ENCODE measurements at places on chromosomes 3 and 15.

DNA sequence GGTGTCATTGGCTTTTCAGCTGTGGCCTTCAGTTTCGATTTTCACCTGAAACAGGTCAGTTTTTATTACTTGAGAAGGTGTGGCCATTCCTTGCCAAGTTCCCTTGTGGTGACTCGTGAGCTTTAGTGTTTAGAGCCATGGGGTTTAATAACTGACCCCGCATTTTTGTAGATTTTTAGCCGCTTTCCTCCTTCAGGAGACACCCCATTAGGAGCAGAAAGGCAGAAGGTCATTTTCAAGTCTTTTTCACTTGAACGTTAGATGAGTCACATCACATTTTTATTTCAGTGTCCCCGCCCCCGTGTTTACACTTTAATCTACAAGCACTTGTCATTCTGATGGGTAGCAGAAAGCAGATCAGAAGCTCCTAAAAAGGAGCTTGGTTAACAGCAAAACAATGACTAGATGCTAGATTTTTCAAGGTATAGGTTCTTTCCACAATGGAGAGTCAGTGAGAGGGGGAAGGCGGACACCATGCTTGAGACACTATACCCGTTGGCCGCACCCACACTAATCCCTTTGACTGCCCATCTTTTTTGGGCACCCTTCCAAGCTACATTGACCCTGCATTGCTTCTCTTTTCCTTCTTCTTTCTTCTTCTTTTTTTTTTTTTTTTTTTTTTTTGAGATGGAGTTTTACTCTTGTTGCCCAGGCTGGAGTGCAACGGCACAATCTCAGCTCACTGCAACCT is 132.7 kb downstream of the GHSR start:
- DNase-seq: no peak

DNA sequence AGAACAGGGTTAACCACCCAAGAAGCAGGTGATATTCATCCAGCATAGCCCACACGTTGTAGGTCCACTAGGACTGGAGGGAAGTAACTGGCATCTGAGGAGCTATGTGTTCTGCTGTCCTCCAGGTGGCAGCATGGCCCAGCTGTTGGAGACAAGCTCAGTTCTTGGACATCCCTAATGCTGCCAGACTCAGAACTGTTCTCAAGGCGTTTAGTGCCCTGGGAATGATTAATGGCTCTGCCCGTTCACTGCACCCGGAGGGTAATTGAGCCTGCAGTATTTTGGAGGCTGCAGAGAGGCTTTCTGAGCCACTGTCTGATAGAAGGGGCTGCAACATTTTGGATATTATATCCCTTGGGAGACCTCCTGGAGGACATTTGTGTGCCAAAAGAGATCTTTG is 521.3 kb upstream of the SEMA6D start:
- peak; percentile 83 for DNase-seq

GRCh38 chr15:57152666-57153539 is 223.4 kb upstream of the CGNL1 start:
- no peak for DNase-seq

DNA sequence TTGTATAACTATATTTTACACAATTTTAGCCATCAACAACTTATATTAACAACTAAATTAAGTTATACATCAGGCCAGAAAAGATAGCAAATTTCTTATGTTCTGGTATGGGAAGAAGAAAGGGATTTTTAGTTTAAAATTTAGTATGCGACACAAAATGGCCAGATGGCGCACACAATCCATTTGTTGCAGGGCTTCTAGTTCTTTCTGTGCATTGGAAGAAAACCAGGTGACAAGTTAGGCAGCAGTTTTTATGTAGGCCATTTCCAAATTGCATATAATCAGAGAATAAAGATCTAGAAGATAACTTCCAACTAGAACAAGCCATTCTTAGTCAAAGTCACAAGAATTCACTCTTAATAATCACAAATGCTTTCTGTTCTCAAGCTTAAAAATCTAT is 230.1 kb upstream of the ZNF717 start:
- no peak for DNase-seq

- DNase-seq: no peak
Measured at GRCh38 chr3:132953683-132954082, 84.5 kb upstream of the TMEM108 start.

- no peak for DNase-seq
Measured at GRCh38 chr15:65212097-65212496, 824 bp upstream of the CILP start.

DNA sequence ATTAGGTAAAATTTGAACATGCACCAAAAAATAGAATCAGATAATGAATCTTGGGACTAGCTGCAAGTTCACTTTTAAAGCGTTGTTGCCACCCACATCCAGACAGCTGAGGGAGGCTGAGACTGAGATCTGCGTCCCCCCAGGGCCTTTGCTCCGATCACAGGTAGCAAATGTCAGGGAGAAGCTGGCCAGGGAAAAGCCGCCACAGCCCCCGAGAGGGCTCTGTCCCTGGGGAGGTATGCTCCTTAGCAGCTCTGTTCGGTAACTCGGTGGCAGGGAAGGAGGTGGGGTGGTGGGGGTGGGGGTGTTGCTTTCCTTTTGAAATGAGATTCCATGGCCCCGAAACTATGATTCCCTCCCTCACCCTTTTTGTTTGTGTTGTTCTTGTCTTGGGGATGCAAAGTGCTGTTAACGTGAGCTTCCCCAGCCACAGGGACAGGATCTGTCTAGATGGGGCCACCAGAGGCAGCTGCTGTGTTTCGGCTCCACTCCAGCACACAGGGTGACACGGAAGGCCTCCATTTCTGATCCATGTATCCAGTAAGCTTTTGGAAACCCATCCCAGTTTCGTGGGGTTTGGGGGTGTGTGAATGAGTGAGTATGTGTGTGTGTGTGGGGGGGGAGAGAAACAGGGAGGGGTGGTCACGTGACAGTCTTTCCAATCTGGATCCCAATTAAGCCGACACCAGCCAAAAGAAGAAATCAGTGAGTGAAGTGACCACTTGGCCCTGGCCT is 1.1 kb upstream of the MINAR1 start:
- no peak for DNase-seq

DNA sequence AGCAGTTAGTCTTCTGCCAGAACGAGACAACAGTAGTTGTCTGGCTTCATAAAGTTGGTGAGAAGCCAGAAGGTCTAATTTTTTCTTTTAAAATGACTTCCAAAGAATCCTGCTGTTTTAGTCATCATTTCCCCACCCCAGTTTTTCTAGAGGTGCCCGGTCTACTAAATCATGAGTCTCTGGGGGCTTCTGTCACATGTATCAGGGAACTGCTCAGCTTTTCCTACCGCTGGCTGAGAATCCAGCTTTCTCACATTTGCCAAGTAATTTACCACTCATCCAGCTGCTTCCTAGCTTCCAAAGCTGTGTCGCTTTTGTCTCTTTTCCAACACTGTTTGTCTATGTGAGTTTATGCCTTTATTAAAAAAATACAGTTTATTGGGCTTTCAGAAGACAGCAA is 183.3 kb downstream of the NSUN3 start:
- DNase-seq: no peak

DNA sequence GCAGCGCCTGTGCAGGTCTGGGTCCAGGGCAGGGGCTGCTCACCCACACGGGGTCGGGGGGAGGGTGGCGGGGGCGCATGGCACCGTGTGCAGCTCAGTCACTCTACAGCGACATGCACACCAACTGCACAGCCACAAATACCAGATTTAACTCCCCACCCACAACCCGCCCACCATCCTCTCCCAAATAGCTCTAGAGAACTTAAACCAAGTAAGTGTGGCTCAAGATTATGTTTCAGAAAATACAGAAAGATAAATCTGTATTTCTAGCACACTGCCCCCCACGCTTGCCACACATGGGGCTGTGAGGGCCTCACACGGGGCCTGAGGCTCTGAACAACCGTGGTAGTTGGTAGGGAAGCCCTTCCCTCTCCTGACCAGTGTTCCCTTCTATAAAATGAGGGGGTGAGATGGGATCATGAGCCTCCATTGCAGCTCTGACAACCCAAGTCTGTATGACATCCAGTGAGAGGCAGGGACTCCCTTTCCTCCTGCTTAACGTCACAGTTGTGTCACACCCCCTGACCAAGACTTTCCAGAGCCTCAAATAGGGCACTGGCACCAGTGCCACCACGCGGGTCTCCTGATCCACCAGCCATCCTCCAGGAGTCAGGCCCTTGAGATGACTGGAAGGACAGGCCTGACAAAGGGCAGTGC is 23.1 kb downstream of the POC1A start:
- DNase-seq: no peak

DNA sequence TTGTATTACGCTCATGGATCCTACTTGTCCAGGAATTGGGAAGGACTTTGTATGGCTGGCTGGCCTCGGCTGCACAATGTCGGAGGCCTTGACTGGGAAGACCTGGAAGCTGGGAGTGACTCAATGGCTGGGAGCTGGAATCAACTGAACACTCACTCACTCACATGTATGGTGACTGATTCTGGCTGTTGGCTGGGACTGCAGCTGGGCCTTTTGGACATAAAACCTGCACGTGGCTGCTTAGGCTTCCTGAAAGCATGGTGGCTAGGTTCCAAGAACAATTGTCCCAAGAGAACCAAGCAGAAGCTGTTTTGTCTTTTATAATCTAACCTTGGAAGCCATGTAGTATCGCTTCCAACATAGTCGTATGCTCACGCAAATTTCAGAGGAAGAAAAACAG is 38.0 kb upstream of the CMTM8 start:
- no peak for DNase-seq

- no peak for DNase-seq
Measured at GRCh38 chr3:136778865-136779264, 26.7 kb upstream of the STAG1 start.

- DNase-seq: peak; percentile 56
Measured at GRCh38 chr3:15795651-15796308, 2.0 kb downstream of the ANKRD28 start.

DNA sequence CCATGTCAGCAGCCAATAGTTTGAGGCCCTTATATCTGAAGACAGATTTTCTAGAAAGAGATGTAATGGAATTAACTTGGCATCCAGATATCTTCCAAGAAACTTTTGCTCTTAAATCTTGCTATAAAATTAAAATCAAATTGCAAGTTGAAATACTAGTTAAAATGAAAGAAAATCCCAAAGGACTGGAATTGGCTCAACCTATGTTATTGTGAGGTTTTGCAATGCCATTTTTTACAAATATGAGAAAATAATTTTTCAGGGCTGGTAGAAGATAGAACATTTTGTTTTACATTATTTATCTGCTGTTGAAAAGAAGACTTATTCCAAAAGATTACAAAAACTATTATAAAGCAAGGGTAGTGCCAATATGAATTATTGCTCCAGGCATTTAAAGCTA is 92.2 kb upstream of the AGTR1 start:
- DNase-seq: no peak

GRCh38 chr15:57282686-57283085 is 93.6 kb upstream of the CGNL1 start:
- DNase-seq: no peak

DNA sequence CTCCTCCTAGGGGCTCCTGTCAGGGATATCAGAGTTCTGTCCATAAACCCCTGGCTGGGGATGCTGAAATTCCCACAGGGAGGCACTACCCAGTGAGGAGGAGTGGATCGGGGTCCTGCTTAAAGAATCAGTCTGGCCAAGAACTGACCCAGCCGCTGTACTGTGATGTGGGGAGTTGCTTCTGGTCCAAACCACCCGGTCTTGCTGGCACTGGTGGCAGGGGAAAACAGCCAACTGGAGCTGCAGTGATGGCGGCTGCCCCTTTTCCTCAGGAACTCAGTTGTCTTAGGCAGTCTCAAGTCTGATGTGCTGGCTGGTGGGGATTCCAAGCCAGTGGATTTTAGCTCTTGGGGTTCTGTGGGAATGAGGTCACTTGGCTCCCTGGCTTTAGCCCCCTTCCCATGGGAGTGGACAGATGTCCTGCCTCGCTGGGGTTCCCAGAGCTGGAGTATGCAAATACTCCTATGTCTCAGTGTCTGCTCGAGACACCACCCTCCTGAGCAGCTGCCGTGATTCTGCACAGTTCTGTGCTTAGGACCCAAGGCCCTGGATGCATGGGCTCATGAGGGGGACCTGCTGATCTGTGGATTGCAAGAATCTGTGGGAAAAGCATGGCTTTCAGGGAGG is 97.1 kb downstream of the SLC25A26 start:
- DNase-seq: peak; percentile 10

DNA sequence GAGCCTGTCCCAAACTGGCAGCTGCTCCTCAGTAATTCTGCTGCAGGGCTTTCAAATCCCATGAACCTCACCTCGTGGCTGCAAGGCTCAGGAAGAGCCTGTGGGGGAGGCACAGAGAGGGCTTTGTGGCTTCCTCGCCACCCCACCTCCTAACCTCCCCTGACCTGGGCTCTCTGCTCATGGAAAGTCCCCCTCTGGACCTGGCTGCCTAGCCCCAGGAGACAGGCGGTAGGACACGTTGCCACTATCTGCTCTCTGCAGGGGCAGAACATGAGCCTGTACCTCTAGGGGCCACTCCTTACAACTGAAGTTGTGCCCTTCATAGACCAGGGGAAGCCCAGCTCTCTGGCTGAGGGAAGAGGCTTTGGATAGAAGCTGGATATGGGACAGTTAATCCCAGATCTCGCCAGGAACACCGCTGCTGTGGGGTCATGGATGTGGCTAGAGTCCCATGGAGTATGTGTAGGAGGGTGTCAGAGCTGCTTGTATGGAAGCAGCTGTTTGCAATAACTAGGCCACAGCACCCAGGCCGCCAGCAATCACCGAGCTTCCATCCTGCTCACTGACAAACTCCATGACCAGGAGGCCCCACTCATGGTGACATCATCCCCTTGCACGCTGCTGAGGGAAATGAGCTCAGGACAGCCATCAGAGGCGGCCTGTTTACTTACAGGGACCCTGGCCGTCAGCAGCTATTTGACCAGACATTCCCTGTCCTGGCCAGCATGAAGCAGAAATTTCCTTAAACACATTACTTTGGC is 34.0 kb upstream of the CILP start:
- no peak for DNase-seq

DNA sequence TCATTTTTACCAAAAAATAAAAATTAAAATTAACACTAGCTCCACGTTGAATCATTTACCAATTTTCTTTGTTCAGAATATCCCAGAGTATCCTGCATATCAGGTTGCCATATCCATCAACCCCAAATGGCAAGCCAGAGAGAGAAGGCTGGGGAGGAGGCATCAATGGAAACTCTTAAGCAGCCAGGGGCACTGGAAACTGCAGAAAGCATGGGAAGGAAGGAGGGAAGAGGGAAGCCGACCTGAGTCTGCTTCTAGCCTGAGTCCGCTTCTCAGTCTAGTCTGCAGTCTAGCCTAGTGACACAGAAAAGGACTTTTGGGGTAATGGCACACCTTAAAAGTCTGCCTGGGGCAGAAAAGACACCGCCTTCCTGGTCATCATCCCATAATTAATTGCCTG is 1.6 kb upstream of the MTHFS start:
- no peak for DNase-seq

DNA sequence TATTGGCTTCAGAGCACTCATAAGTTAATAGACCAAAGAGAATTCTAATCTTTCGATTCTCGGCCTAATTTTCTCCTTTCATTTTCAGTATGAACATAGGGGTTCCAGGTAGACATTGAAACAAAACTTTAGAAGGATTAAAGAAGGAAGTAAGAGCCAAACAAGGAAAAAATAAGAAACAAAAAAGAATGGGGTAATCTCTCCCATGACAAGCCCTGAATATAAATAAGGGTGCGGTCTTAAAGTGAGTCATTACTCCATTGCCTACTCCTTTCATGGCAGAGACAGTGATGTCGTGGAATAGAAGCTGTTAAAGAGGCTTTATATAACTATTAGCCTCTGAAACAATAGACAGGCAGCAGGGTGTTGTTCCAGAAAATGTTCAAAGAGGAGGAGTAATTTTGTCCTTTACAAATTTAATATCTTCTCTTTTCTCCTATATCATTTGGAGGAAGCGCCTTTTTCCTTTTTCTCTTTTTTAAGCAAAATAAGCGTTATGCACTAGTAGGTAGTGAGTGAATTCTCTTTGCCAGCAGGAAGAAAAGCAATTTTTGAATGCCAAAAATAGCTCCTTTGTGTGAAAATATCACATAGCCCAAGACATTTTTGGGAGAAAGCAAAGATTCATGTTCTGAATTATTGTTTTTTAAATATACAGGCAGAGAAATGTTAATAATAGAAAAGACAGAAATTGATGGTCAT is 607.9 kb upstream of the KCNMB2 start:
- DNase-seq: no peak
